Epithelial cell of proximal tubule (primary cell): ENCODE measurements at places on chromosomes 5 and 9. TPM values are rescaled to one million over a fixed set of nuclear protein-coding genes. Genes with fewer than 3 reads are reported as not detected.

GRCh38 chr9:76835571-76836283 lies 70.2 kb downstream of the PRUNE2 start:
- DNase-seq: peak; percentile 74

DNA sequence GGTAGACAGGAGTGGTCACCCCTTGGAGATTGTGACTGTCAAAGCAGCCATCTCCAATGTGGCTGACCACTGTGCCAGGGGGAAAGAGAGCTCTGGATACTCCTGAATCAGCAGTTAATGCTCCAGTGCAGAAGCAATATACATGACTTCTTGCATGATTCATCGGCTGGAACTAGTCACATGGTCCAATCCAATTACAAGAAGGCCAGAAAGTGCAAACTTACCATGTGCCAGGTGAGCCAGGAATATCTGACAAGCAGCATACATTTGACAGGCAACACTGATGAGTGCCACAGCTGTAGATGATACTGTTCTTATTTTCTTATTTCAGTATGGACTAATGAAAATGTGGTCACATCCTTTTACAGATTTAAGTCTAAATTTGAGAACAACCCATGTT lies 440.0 kb upstream of the MPDZ start:
- no peak for DNase-seq

- DNase-seq: no peak
Observed at GRCh38 chr5:76175051-76175666, 92.0 kb downstream of the SV2C start.

DNA sequence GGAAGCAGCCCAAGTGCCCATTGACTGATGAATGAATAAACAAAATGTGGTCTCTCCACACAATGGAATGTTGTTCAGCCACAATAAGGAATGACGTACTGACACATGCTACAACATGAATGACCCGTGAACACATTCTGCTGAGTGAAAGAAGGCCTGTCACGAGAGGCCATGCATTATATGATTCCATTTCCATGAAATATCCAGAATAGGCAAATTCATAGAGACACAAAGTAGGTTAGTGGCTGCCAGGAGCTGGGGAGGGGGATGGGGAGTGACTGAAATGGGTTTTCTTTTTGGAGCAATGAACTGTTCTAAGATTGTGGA lies 41.4 kb downstream of the BICD2 start:
- no peak for DNase-seq

- DNase-seq: no peak
Observed at GRCh38 chr5:111238431-111239225, 14.4 kb downstream of the CAMK4 start.

- no peak for DNase-seq
Observed at GRCh38 chr9:127403507-127404192, 6.7 kb downstream of the SLC2A8 start.

GRCh38 chr9:15403155-15403554 lies 19.5 kb upstream of the SNAPC3 start:
- no peak for DNase-seq

- DNase-seq: no peak
Observed at GRCh38 chr5:87327998-87328397, 60.3 kb downstream of the RASA1 start.

- DNase-seq: no peak
Observed at GRCh38 chr9:77865385-77866047, 166.1 kb downstream of the GNAQ start.

GRCh38 chr5:142491270-142491669 lies 166.4 kb upstream of the SPRY4 start:
- no peak for DNase-seq

DNA sequence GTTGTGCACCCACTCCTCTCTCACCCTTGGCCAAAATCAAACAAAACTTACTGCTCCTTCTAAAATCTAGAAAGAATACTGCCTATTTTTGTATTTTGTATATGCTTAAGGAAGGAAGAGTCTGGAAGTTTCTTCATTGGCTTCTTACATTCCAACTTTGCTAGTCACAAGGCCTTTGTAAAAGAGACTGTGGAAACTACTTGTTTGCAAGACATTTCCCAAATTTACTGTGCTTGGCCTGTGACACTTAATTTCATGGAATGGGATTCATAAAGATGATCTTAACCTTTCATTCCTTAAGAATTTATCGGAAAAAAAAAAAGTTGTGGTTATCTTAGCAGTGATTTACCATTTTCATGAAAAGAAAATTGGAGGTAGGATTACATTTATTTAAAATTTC lies 208.9 kb downstream of the VPS13A start:
- DNase-seq: no peak

DNA sequence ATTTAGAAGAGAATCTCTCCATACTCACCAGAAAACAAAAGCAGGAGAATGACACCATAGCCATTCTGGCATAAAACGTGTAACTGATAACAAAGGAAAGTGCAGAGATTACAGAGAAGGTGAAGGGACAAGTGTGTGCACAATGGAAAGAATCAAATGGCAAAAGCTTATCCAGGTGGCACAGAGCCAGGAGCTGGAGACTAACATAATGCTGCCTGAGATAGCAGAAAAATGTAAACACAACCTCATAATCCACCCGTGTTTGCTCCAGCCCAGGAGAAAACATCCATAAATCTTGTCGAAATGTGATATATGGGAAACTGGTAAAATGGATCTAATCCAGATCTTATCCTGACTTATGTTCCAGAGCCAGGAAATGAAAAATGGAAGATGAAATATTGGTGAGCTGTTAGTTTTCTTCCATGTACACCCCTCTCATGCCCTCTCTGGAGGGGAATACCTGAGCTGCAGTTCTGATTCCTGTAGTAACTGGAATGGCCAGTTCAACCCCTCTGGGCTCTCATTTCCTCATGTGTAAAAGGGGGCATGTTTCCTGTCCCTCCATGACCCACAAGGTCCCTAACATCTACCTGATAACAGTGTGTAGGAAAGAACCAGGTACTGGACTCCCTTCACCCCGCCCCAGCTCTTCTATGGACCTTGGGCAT lies 212.3 kb upstream of the DAPK1 start:
- no peak for DNase-seq

DNA sequence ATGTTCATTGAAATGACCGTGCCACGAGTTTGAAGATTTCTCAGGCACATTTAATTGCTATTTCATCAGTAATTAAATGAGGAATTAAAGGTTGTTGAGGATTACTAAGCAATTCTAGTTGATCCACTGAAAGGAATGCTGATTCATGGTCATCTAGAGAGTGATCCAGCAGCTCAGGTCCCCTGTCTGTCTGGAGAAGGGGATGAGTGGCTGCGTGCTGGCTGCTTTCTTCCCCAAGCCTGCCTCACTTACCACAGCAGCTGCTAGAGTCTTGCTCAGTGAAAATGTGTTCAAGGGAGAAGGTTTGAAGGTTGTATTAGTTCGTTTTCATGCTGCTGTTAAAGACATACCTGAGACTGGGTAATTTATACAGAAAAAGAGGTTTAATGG lies 7.8 kb upstream of the TGFBI start:
- DNase-seq: no peak

DNA sequence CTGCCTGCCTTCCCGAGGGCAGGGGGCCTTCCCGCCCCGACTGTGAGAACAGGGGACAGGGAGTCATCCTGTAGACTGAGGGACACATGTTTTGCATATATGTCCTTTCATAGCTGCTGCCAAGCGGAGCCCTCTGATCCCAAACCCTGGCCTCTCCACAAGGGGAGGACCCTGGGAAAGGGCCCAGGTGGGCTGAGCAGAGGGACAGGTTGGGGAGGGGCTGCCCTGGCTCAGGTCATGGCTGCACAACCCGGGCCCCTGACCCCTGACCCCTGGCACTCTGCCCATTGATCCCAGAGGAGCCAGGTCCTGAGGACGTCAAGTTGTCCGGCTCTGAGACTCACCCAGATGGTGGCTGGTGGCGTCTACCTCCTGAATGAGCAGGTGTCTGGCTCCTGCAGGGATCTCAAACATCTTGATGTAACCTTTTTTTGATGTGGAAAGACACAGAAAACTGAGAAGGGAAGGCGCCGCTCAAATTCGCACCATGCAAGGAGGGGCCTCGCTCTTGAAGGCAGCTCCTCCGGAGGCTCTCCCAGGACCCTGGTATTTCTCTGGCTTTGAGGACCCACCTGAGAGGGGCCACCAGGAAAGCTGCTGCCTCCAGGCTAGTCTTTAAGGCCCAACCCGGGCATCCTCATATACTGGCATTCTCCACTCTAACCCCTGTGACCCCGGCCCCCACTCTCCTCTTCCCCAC lies 71.9 kb downstream of the ZNF354C start:
- no peak for DNase-seq

GRCh38 chr9:85158512-85158911 lies 489.0 kb downstream of the NTRK2 start:
- no peak for DNase-seq

DNA sequence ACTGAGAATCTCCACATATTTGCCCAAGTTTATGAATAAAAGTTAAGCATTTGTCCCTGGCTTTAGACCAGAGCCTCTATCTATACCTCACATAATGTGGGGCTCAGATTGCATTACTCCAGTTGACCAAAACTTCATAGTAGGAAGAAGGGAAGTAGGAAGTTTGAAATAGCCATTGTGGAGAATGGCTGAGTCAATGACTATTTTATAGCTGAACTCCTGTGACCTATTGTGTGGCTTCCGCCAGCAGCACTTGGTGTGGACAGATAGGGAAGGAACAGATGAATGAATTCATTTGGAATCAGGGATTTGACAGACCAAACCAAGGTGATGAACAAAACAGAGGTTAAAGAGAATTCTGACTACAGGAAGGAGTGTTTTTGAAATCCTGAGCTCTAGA lies 92.9 kb upstream of the LPAR1 start:
- no peak for DNase-seq

GRCh38 chr9:107615321-107615720 lies 125.8 kb upstream of the KLF4 start:
- DNase-seq: no peak

DNA sequence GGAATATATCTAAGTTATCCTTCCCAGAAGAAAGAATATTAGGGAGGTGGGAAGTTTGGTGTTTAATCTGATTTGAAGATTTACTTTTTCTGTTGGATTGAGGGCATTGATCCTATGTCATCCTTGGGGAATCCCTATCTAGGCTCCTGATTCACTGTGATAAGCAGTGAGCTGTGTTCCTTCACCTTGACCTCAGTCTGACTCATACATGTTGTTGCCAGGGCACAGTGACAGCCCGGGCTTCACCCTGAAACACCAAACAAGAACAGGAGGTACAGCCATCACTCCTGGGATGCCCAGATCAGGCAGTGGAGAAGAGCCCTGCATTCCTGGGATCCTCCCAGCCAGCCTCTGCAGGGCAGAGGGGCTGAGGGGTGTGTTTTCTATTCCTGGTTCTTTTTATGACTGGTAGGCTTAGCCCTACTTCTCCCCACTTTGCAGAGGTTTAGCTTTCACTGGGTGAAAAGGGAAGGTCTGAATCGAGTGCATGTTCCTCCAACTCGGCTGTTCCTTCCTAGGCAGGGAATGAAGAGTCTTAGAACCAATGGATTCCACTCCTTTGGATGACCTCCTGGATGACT lies 3.1 kb upstream of the FAM53C start:
- DNase-seq: no peak

DNA sequence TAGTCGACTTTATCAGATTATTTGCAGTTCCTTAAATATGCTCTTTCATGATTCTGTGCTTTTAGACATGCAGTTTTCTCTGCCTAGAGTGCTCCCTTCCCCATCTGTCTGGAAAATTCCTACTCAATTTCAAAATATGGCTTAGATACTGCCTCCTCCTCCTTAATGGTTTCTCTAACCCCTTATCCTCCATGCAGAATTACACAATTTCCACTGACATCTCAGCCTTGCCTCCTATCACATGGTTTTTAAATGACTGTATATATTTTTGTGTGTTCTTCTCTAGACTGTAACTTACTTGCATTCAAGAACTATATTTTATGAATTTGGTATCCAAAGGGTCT lies 85.2 kb downstream of the SLC44A1 start:
- DNase-seq: no peak

- DNase-seq: no peak
Observed at GRCh38 chr9:14056316-14056861, 257.6 kb downstream of the NFIB start.

GRCh38 chr9:34070606-34071324 lies 22.1 kb upstream of the UBAP2 start:
- DNase-seq: no peak

GRCh38 chr5:66494437-66494836 lies 101.8 kb upstream of the MAST4 start:
- no peak for DNase-seq

DNA sequence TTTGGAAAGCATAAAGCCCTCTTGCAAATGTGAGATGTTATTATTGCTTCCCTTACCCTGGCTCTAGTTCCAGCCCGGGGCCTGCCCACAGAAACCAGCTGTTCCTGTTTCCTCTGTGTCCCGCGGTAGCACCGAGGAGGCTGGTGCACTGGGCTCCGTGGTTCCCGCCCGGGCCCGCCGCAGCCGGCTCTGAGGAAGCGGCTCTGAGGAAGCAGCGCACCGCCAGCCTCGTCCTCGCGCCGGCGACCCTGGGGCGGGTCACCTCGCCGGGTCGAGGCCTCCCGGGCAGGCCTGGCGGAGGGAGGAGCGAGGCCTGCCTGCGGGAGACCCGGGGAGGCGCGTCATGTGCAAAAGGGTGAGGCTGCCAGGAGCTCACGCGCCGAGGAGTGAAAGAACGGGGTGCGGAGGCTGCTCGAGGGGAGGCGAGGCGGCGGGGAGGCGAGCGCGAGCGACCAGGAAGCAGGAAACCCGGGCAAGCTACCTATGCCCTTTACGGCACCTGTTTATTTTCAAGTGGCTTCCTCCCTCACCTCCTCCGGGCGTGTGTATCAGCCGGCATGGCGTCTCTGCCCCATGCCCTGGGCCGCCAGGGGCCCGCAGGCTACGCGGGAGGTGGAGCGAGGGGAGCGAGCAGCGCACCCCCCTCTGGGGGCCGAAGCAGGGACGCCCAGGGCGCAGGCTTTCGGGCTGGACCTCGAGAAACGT lies 61.3 kb upstream of the MEGF10 start:
- DNase-seq: no peak

- DNase-seq: no peak
Observed at GRCh38 chr5:161414037-161414436, 132.5 kb downstream of the GABRB2 start.

- no peak for DNase-seq
Observed at GRCh38 chr9:38689678-38690077, 30.3 kb downstream of the FAM240B start.

GRCh38 chr9:11374926-11375325 lies 762.1 kb upstream of the PTPRD start:
- DNase-seq: no peak

DNA sequence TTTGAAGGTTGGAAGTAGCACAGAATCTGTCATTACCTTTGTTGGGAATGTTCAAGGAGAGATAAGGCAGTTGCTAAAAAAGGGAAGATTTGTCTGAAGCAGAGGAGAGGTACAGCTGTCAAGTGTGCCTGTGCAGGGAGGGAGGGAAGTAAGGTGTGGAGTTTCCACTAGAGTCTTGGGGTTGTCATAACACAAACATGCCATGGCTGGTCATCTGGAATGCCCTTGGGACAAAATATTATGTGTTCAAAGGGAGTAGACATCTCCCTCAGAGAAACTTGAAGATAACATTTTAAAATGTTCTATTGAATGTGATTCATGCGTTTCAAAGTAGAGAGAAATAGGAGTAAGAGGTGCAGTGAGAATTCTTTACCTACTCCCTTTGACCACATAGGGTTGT lies 95.0 kb downstream of the MUSK start:
- DNase-seq: no peak

- DNase-seq: no peak
Observed at GRCh38 chr9:122812736-122813135, 12.8 kb downstream of the OR1K1 start.

ADCY2 gene
- 0.12 TPM in 1 of 2 replicates, not detected in the other for total RNA-seq

DBH gene
- total RNA-seq: not detected in 2 replicates

C8G gene
- not detected in 2 replicates for total RNA-seq

ADAMTS16 gene
- under 0.01 and 0.22 TPM in 2 replicates for total RNA-seq

FOXD4L5 gene
- not detected in 2 replicates for total RNA-seq

SPINK7 gene
- total RNA-seq: not detected in 2 replicates

COQ4 gene
- 54.2 and 68.8 TPM in 2 replicates for total RNA-seq

SLC36A1 gene
- 2.4 and 4.6 TPM in 2 replicates for total RNA-seq

MRPL50 gene
- total RNA-seq: 10.2 and 15.5 TPM in 2 replicates
